Right renal cortex interstitium (tissue), 3 donors: ENCODE measurements at places on chromosomes 3 and 15.

- no peak for DNase-seq
Observed at GRCh38 chr15:74983725-74984231, 11.6 kb upstream of the SCAMP5 start.

DNA sequence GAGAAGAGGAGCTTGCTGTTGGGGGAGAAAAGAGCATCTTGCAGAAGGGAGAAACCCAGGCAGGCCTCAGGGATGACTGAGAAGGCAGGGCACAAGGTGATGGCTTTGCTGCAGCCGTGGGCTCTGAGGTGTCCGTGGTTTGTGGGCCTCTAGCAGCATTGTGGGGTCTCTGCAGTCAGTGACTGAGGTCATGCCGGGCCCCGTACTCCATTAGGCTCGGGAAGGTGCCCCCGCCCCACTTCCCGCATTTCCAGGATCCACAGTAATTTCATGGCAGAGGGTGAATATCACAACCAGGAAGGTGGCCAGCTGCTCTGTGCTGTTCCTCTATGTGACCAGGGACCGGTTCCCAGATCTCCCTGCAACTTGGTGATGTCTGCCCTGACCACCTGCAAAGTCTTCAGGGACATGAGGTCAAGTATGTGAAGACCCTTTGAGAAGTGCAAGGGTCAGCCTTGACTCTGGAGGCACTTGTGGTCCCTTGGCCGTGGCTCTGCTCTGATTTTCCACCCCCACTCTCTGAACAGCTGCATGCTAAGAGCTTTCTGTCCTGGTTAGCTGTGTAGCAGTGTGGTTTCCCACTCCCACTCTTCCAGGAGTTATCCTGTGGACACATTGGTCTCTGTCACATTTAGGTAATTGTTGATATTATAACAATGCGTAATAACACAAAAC lies 3.6 kb downstream of the KLF13 start:
- DNase-seq: no peak

DNA sequence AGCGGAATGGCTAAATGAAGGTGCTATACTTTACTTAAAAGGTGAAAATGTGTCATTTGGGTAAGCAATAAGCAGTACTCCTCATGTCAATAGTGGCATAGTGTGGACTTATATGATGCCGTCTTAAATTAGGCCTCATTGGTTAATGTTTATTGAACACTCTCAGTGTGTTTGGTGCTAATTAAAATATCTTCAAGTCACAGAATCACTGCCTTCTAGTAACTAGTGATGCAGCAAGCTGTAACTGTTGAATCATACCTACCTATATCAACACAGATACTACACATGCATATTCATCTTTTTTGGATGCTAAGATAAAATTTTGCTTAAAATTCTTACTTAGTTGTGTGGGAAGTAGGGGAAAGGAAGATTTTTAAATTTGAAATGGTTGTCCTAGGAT lies 30.7 kb downstream of the ARHGAP31 start:
- DNase-seq: no peak

DNA sequence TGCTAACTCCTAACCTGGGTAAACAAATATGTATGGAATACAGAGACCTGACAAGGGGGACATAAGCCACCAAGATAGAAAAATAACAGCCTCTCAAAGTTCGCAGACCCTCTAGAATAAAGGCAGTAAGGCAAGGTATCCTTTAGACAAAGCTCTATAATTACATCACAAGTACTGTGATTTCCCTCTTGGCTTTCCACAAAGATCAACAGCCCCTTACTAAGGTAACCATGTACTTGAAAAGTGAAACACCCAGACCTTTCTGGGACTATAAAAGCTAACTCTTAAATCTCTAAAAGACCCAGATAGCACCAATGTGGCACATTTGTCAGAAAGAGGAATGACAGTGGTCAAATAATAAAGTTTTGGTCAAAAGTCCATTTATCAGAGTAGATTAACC lies 51.9 kb downstream of the TBL1XR1 start:
- no peak for DNase-seq

- DNase-seq: no peak
Observed at GRCh38 chr3:195544634-195545033, 1.5 kb upstream of the PPP1R2 start.

- no peak for DNase-seq
Observed at GRCh38 chr15:66957431-66957720, 108.0 kb upstream of the SMAD3 start.

DNA sequence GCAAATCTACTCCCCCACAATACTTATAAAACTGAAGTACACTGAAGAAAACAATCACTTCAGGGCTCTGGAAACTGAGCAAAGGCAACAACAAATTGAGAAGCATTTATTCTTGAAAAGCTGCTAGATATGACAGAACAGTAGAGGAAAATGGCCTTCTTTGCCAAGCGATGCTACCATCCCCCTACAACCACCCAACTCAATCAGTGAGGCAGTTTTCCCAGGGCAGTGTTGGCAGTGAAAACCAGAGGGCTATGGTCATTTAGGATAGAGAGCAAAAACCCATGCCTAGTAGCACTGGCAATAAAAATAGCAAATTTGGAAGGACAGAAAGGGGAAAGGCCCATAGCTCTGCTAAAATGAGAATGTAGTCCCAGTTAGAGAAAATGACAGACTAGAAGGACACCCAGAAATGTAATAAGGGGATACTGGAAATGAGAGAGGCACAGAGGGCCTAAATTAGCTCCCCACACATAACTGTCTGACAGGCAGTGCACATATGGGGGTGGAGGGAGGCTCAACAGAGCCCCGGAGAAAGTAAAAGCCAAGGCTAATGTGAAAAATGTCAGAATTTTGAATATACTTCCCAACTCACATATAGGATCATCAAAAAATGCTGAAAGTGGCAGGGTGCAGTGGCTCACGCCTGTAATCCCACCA lies 143.5 kb downstream of the GSK3B start:
- no peak for DNase-seq

GRCh38 chr3:11651900-11652299 lies 8.2 kb upstream of the VGLL4 start:
- no peak for DNase-seq

GRCh38 chr3:45965653-45966052 lies 22.4 kb downstream of the CXCR6 start:
- no peak for DNase-seq

- no peak for DNase-seq
Observed at GRCh38 chr15:73624530-73624929, 8.7 kb downstream of the NPTN start.

GRCh38 chr15:37038716-37039106 lies 61.6 kb downstream of the MEIS2 start:
- no peak for DNase-seq

GRCh38 chr3:59286791-59287531 lies 237.1 kb upstream of the CFAP20DC start:
- DNase-seq: no peak

DNA sequence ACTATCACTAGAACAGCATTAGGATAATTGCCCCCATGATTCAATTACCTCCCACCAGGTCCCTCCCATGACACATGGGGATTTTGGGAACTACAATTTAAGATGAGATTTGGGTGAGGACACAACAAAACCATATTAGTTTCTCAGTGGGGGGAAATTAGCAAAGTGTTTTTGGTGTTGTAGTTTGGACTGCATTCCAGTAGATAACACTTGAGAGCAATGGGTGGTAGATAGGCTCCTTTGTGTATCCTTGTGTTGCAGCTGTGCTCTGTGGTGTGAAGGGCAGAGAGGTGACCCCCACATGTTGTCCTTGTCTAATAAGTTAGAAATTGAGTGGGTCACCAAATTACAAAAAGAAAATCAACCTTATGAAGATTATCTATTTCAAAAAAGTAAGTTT lies 223.8 kb downstream of the SATB1 start:
- no peak for DNase-seq
